IMR-90 (cell line): ENCODE measurements at places on chromosomes 6 and 20. TPM values are rescaled to one million over a fixed set of nuclear protein-coding genes. Genes with fewer than 3 reads are reported as not detected.

DNA sequence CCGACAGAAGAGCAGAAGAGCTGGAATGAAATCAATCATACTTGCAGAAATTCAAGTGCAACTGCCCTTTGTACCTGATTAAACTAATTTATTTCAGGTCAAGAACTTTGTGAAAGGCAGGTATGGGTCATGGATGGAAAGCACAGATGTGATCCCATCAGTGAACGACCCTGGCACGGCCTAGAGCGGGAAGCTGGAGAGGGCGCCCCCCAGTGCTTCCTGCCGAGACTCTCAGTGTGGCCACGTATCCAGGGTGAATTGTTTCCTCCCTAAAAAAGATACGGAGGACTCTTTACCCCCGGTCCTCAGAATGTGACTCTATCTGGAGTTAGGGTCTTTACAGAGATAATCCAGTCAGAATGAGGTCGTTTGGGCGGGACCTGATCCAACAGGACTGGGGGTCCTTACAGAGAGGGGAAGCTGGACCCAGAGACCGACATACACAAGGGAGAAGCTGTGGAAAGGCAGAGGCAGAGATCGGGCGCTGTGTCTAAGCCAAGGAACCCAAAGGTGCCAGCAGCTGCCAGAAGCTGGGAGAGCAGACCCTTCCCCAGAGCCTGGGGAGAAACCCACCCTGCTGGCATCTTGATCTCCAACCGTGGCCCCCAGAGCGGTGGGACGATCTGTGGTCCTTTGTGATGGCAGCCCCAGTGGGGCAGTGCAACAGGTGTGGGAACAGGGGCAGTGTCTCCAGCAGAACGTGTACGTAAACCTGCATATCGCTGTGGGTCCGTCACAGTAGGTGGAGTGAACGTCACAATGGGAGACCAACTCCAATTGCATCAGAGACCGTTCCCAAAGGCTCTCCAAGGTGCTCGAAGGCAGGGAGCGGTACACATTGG is 91.9 kb downstream of the TAF4 start:
- no peak for DNase-seq

DNA sequence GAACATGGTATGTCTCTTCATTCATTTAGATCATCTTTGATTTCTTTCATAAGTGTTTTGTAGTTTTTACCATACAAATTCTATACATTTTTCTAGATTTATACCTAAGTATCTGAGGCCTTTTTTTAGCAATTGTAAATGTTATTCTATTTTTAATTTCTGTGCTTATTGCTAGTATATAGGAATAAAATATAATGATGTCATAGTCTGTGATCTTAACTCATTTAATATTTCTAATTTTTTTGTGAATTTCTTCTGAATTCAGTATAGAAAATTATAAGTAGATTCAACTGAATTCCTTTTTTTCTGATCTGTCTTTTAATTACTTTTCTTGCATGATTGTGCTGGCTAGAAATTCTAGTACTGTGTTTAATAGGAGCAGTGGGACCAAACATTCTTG is 520.6 kb downstream of the NKAIN2 start:
- DNase-seq, result no peak

GRCh38 chr6:8131265-8131897 is 29.0 kb upstream of the EEF1E1 start:
- peak; percentile 70 for DNase-seq

- DNase-seq, result no peak
Measured at GRCh38 chr20:32241807-32242206, 34.1 kb downstream of the POFUT1 start.

DNA sequence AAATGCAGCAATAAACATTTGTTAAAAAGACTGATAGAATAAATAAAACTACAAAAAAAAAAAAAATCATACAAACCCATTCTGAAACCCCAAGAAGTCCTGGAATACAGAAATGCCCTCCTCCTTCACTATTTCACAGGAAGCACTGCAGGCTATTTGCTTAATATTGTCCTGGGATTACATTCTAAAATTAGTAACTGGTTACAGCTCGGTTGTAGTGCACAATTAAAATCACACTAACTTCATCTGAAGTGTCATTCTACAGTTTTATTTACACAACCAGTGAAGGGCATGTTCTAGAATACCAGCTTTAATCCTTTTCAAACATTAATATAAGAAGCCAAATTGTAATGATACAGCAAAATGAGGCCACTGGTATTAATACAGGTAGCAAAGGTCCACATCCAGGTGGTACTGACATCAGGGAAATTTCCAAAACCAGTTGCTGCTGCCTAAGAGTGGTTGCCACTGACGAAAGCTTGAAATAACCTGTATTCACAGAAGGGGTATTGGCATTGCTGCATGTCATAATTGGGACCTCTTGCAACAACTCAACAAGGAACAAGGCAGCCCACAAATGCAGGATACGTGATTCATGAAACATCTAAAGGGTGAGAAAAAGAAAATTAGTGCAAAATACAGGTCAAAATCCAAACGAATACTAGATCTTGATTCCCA is 26.9 kb downstream of the AKIRIN2 start:
- DNase-seq, result no peak

GRCh38 chr20:34983995-34984735 is 28.5 kb downstream of the MYH7B start:
- no peak for DNase-seq

GRCh38 chr6:26411751-26412150 is 9.7 kb downstream of the BTN3A1 start:
- DNase-seq, result peak; percentile 36

- no peak for DNase-seq
Measured at GRCh38 chr20:7959484-7959883, 19.2 kb upstream of the HAO1 start.

DNA sequence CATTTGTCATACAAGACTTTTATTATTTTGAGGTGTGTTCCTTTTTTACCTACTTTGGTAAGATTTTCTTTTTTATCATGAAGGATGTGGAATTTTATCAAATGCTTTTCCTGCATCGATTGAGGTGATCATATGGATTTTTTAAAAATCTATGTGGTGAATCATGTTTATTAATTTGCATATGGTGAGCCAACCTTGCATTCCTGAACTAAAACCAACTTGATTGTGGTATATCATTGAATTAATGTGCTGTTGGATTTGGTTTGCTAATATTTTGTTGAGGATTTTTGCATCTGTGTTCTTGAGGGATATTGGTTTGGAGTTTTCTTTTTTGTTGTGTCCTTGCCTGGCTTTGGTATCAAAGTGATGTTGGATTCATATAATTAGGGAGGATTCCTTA is 848.1 kb upstream of the EYS start:
- no peak for DNase-seq

GRCh38 chr6:978937-979685 is 286.2 kb upstream of the EXOC2 start:
- DNase-seq, result peak; percentile 2

GRCh38 chr20:51373713-51374455 is 168.6 kb downstream of the NFATC2 start:
- DNase-seq, result no peak

- DNase-seq, result no peak
Measured at GRCh38 chr6:134177236-134177635, 124.8 kb upstream of the SLC2A12 start.

- DNase-seq, result no peak
Measured at GRCh38 chr20:49091762-49092161, 45.6 kb downstream of the CSE1L start.

DNA sequence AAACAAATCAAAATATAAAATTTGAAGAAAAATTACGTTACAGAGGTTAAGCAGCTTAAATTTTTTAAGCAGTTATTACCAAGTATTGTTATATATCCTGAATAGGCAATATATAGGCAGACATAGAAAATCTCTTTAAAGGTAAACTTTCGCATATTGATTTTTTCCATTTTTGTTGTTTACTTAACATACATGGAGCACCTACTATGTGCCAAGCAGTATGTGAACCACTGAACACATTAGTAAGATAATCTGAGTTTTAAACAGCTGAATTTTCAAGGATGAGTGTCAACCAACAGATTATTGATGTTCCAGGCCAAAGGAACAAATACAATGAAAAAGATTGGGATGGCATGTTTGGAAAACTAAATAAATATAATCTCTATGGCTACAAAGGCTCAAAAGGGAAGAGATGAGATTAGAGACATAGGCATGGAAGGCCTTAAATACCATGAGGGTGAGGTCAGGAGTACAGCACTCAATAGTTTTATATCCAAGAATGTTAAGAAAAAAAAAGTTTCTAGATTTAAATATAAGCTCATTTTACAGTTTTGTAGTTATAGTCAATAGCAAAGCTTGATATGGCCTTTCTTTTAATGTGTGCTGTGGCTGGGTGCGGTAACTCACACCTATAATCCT is 277.5 kb downstream of the PTPRK start:
- DNase-seq, result peak; percentile 75

- DNase-seq, result no peak
Measured at GRCh38 chr6:31813465-31813849, 1.6 kb downstream of the HSPA1L start.

DNA sequence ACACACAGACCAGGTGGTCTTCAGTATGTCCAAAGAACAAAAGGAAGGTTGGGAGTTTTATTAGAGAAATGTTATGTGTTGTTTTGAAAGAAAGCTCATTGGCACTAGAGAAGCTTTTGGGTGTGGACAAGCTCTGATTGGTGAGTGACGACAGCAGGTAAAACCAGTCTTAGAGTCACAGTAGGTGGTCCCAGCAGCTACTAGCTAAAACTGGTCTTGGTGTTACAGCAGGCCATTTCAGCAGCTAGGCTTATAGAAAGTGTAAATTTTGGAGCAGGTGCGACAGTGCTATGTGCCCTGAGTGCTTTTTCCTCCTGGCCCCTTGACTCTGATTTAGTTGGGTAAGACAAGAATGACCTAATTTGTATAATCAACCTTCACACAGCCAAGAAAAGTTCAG is 3.6 kb downstream of the CLDN20 start:
- DNase-seq, result no peak

DNA sequence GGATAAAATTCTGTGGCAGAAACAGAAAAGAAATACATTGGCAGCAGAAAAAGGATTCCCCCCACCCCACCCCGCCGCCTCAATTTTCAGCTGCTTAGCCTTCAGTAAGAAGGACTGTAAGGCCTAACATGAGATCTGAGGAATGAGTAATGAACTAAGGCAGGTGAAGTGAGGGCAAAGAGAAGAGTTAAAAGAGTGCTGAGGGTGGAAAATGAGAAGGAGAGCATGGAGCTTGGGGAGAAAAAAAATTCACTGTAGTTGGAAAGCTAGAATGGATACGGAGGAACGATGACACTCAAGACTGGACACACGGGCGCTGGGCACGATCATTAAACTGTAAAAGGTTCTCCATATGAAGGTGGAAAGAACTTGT is 14.6 kb downstream of the POM121L2 start:
- no peak for DNase-seq

DNA sequence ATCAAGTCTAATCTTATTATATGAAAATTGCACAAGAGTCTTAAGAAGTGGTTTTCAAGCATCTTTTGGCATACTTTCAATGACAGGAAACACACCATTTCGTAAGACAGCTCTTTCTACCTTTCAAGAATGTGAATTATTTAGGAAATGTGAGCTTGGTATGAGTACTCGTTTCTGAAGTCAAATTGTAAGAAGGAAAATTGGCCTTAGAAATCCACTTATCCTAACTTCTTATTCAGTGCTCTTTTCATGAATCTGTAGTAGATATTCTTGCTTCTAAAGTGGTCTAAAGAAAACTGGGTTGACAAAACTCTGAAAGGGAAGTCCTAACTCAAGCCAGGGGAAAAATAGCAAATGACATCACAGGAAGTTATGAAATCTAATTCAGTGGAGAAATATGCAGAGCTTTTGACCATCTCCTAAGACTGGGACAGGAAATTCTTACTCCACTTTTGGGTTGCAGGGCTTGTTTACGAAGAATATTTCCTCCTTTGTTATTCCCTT is 38.5 kb upstream of the OGFRL1 start:
- peak; percentile 87 for DNase-seq

DNA sequence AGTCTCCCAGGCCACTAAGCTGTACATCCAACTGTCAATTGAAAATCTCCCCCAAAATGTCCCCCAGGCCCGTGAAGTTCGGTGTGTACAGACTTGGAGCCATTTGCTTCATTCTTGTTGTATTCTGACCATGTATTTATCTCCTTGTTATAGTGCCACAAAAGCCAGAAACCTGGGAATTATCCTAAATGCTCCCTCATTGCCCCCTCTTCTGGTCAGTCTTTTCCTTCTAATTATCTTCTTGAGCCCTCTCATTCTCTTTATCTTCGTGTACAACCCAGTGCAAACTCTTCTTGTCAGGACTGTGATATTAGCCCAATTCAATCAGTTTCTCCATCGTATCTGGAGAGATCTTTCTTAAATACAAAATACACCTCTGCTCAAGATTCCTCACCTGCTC is 64.7 kb downstream of the RFX6 start:
- DNase-seq, result no peak

- no peak for DNase-seq
Measured at GRCh38 chr20:10595985-10596384, 77.8 kb downstream of the JAG1 start.

- DNase-seq, result no peak
Measured at GRCh38 chr6:39269961-39270360, 40.7 kb upstream of the KCNK5 start.

- peak; percentile 5 for DNase-seq
Measured at GRCh38 chr6:56019973-56020372, 144.6 kb upstream of the BMP5 start.

DNA sequence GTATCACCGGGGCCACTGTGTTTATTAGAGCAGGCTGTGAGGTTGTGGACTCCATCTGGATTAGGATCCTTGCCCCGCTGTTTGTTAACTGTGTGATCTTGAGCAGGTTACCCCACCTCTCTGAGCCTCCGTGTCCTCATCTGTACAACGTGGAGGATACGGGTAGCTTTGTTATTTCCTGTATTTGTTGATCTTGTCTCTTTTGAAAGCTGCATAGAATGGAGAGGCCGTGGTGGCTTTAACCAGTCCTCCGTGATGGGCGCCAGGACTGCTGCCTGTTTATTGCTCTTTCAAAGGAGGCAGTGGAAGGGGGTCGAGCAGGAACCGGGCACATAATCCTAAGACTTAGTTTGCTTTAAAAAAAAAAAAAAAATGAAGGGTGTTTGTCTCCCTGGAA is 22.9 kb downstream of the BCAS4 start:
- DNase-seq, result no peak

VWA7 gene
- under 0.01 and 0.28 TPM in 2 replicates for total RNA-seq

CST5 gene
- not detected in 2 replicates for total RNA-seq

SOBP gene
- total RNA-seq, result 0.72 and 1.1 TPM in 2 replicates

PPP1R16B gene
- total RNA-seq, result not detected in 2 replicates

IL22RA2 gene
- not detected in 2 replicates for total RNA-seq

MAP1LC3A gene
- total RNA-seq, result 10.0 and 12.5 TPM in 2 replicates

STK4 gene
- 22.2 and 30.0 TPM in 2 replicates for total RNA-seq

PDYN gene
- not detected in 2 replicates for total RNA-seq

FAM217A gene
- not detected in 2 replicates for total RNA-seq
